ENCODE measurements at places on chromosomes 2 and 18.

GRCh38 chr2:166643980-166644379 is 149.9 kb upstream of the SCN7A start:
- DNase-seq: no peak

DNA sequence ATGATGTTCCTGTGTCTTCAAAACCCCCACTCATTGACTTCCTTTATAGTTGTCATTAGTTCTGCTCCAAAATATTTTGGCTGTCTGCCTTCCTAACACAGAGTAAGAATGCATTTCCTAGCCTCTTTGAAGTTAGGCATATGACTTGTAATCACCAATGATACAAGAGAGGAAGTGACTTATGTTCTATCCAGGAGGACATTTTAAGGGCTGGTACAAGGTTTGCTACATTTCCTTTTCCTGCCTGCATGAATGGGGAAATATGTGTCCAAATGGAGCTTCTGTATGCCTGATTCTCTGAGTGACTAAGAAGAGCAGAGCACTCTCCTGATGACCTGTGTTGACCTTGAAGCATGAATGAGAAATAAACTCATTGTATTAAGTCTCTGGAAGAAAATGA is 115.1 kb downstream of the PLCL1 start:
- peak; percentile 25 for DNase-seq

GRCh38 chr18:7953095-7953958 is 386.2 kb downstream of the PTPRM start:
- no peak for DNase-seq

GRCh38 chr18:79507546-79508480 is 112.1 kb downstream of the NFATC1 start:
- peak; percentile 69 for DNase-seq

- DNase-seq: no peak
Observed at GRCh38 chr2:54073796-54074195, 41.6 kb upstream of the ACYP2 start.

GRCh38 chr2:21281791-21282514 is 158.2 kb downstream of the TDRD15 start:
- DNase-seq: no peak

GRCh38 chr2:150578481-150578880 is 91.0 kb upstream of the RND3 start:
- DNase-seq: no peak

- DNase-seq: no peak
Observed at GRCh38 chr2:165872101-165872791, 78.2 kb upstream of the GALNT3 start.

- no peak for DNase-seq
Observed at GRCh38 chr2:84224121-84224520, 235.0 kb downstream of the SUCLG1 start.

Measured in suppressor macrophage treated with lipopolysaccharide for 4 hours (primary cell).